ENCODE measurements at places on chromosomes 16 and 17.

- DNase-seq, result no peak
Measured at GRCh38 chr16:57882792-57883191, 80.5 kb upstream of the KIFC3 start.

GRCh38 chr17:76753061-76753961, 15.4 kb downstream of the MFSD11 start:
- no peak for DNase-seq

DNA sequence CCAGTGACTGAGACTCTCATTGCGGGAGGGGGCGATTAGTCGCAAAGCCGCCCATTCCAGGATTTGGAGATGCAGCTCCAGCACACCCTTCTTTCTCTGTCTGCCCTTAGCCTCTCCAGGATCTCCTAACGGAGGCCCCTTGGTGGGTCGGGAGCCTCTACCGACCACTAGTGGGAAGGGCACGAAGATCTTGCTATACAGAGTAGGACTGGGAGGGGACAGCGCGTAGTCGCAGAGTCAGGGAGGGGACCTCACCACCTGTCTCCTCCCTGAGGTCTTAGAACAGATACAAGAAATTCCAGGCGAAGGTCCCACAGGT, 588 bp upstream of the SMTNL2 start:
- no peak for DNase-seq

DNA sequence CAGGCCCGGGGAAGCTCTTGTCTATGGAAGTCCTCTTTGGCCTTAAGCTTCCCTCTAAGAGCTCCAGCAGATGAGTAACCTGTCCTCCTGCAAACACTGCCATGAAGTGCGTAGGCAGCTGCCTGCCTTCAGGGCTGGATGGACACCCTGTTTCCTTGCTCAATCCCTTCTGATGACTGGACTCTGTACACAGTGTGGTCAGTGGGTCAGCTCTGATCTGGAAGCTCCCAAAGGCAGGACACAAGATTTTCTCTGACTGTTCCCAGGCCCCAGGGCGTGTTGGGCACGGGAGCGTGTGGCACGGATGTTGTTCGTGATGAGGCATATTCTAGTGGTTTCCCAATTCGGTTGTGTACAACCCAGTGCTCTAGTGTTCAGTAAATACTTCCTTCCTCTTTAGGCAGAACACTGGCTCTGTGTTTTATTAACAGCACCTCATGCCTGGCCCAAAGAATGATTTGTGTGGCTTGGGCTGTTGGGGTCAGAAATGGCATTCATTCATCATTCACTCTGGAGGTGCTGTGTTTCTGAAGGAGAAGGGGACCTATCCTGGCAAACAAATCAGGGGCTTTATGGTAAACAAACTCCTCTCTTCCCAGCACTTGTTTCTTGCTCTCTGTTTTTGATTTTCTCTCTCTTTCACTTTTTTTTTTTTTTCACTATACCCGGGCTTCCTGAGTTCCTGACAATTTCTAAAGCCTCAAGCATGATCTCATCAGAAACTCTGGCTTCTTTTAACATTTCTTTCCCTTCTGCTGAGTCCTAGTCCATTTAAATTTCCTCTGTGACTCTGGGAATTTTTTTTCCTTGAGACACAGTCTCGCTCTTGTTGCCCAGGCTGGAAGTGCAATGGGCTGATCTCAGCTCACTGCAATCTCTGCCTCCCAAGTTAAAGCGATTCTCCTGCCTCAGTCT, 12.0 kb upstream of the RNF157 start:
- no peak for DNase-seq

DNA sequence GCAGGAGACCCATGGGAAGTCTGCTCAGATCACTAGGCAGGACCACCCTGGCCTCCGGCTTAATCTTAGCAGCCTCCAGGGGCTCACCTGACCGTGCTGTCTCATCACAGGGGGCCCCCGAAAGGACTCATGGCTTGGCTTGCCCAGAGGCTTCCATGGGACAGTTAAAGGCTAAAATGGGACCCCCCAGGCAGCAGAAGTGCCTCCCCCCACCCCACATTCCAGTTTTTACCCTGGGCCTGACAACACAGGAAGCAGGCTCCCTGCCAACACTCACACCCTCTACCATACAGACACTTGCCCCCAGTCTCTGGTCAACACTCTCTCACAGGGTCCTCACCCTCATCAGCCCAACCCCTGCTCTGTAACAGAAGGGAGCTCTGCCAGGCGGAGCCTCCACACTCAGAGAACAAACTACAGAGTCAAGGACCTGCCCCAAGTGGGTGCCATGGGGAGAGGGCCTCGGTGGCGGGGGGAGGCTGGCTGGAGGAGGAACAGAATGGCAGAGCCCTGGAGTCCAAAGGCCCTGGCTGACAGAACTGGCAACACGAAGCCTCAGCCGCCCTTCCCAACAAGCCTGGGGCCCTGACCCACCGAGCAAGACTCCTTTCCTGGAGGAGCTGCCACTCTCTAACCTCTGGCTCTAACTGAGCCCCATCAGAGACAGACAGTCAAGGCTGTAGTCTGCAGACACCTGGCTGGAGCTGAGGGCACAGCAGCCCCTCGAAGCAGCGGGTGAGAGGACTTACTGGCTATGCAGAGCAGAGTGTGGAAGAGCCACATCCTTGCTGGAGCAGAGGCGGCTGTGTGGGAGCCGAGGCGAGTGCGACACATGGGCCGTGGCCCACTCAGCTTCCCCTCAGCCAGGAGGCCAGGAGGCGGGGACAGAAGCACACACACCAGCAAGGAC, at the start of gene ITGAE:
ITGAE (minus strand) TSS at position 827 of the 910 bp plus-strand sequence; CDS start at position 783, 44 bp downstream.
- no peak for DNase-seq

GRCh38 chr16:29651774-29652349, 11.2 kb upstream of the SPN start:
- DNase-seq, result no peak

GRCh38 chr17:70130289-70130688, 39.0 kb upstream of the KCNJ2 start:
- DNase-seq, result no peak

DNA sequence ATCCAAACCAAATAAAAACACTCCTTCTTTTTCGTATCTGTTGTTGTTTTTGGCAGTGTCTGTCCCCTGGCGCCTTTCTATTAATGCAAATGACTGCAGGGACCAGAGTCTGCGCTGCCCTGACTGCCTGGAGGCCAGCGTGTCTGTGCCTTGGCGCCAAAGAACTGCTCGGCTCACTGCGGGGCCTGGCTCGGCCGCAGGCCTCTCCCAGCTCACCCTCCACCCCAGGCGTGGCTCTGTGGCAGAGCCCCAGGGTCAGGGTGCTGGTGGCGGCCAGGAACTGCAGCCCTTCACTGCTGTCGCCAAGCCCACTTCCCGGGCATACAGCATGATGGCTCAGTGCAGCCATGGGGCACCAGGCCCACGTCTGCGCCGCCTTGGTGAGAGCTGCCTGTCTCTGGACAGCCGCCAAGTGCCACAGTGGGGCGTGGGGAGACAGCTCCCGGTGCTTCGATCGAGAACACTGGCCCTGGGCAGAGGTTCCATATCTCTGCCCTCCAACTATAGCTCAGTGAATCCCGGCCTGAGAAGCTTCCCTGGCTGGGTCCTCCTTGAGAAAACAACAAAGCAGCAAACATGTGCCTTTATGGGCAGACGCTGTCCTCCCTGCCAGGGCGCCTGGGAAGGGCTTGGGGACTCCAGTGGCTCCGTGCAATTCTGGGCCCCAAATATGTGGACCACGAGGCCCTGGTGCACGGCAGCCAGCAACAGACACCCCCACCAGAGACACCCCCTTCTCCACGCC, 11.1 kb downstream of the CANT1 start:
- no peak for DNase-seq

DNA sequence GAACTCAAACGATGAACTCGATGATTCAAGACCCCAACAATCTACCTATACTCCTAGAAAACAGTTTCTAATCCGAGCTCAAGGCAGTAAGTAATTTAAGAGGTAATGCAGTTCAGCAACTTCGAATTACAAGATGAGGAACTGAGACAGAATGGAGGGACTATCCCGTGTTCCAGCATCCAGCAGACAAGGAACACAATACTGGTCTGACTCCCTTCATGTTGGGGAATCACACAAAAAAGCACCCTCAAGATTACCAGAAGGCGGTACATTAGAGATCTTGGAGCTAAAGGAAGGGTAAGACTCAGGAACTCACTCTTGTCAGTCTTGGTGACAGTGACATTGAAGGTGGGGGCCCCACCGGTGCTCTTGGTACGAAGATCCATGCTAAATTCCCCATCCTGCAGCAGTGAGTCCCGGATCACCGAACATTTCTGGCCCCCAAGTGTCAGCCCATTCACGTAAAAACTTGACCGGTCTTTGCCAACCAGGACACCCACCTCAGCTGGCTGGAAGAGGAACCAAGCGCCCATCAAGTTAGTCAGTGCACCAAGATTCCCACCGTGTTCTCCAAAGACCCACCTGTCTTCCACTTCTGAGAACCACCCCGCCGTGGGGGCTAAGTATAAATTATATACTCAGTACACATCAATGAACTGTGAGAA, 1.9 kb downstream of the PFN1 start:
- DNase-seq, result no peak

- DNase-seq, result no peak
Measured at GRCh38 chr17:31256936-31257335, 40.1 kb downstream of the OMG start.

DNA sequence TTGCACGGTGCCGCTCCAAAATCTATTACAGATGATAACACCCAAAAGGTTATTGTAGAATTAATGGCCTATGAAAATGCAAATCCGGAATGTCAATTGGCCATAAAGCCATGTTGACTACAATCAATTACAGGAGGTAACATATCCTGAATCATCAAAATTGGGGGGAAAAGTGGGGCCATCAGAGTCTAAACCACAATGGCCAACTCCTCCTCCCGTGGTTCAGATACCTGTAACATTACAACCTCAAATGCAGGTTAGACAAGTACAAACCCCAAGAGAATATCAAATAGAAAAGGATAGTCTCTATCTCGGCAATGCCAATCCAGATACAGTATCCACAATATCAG, 14.9 kb downstream of the FLYWCH1 start:
- DNase-seq, result no peak

DNA sequence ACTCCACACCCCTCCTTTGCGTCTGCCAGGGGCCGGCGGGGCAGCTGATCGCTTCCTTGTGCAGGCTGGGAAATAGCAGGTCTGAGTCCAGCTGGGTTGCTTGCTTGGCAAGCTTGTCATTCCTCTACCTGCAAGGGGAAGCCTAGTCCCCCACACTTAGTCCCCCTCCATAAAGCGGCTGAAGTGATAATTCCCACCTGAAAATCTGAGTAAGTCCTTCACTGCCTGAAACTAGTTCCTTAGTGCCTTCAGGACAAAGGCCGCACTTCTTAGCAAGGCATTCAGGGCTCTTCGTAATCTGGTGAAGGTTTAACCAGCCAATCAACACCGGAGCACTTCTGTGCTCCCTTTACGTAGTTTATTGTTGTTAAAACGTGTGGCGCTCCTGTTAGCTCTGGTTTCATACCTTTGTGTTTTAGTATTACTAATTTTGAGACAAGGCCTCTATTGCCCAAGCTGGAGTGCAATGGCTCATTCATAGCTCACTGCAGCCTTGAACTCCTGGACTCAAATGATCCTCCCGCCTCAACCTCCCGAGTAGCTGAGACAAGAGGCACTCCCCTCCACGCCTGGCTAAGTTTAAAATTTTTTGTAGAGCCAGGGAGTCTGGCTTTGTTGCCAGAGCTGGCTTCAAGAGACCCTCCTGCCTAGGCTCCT, 817 bp downstream of the PSKH1 start:
- DNase-seq, result no peak

DNA sequence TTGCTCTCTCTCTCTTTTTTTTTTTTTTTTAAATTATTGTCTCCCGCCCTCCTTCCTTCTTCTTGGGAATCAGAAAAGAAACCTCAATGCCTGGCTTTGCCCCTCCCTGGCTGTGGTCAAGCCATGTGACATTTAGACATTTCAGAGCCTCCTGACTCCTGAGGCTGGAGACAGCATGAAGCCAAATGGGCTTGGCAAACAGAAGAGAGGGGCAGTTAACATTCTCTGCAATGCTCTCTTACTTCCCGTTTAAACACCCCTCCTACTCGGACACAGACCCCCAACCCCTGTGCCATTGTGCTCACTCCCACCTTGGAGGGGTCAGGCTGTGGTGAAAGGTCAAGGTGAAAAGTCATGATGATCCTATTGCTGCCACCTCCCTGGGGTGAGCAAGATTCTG, 14.7 kb upstream of the MEOX1 start:
- DNase-seq, result no peak

DNA sequence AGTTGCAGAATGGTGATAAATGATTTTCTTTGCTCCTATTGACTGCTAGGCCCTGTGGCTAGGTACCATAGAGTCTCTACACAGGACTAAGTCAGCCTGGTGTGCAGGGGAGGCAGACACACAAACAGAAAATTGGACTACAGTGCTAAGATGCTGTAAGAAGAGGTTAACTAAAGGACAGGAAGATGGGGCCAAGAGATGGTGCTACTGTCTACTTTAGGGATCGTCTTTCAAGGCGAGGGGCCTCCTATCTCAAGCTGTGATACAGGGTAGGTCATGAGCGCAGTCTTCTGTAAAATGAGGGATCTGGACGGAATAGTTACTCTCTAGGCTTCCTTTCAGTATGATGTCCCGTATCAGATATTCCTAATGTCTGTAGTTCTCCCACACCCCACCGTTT, 817 bp downstream of the NME1 start:
- DNase-seq, result no peak

DNA sequence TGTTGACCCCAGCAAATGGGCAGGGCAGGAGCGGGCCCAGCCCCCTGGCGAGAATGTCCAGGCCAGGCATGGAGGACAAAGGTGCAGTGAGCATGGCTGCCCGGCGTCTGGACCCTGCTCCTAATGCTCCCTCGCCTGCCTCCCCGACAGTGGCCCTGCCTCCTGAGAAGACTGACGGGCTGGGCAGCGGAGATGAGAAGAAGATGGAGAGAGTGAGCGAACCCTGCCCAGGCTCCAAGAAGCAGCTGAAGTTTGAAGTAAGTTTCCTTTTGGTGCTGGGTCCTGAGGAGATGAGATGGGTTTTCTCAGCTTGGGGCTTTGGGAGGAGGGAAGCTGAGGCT, 59.7 kb downstream of the SNX20 start:
- no peak for DNase-seq

Measured in cerebellar nuclear complex (tissue), 1 donor.